ENCODE measurements at places on chromosomes 5 and 9.

GRCh38 chr5:53161876-53162275, 52.3 kb upstream of the MOCS2 start:
- no peak for DNase-seq

GRCh38 chr5:162037431-162037830, 30.1 kb upstream of the GABRG2 start:
- no peak for DNase-seq

DNA sequence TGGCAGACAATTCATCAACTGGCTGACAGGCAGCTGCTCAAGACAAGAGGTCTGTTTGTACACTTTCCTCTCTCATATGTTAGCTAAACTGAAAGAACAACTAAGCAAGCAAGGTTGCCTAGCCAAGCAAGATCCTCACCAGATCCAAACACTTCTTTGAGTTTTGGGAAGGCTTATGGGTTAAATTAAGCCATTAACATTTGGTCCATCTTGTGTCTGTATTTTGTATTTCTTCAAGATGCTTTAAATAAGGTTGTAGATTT, 170.4 kb upstream of the RAI14 start:
- no peak for DNase-seq

DNA sequence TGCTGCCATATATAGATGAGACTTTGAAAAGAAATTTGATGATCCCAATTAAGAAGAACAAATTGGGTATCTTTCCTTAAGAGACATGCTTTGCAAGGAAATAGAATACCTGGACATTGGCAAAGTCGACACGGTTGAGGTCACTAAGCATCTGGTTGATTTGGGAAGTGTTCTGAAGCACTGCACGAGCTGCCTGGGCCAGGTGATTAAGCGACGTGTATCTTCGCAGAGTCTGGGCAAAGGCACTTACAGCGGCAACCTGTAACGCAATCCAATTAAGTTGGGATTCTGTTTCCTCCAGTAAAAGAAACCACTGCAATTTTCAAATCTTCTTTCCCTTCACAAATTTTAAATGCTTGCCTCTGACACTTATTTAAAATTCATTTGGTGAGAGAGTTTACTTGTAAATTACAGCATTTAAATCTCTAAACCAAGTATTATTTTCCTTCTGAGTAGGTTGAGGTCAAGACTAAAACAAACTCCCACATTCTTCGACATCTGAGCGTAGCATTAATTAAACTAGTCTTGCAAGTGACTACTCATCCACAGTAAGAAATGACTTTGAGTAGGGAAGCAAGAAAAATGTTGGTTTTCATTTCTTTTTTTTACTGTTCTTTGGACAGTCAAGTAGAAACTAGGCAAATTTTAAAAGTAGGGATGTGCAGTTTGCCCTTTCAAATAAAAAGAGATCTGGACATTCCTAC, 262.8 kb downstream of the RFX3 start:
- no peak for DNase-seq

DNA sequence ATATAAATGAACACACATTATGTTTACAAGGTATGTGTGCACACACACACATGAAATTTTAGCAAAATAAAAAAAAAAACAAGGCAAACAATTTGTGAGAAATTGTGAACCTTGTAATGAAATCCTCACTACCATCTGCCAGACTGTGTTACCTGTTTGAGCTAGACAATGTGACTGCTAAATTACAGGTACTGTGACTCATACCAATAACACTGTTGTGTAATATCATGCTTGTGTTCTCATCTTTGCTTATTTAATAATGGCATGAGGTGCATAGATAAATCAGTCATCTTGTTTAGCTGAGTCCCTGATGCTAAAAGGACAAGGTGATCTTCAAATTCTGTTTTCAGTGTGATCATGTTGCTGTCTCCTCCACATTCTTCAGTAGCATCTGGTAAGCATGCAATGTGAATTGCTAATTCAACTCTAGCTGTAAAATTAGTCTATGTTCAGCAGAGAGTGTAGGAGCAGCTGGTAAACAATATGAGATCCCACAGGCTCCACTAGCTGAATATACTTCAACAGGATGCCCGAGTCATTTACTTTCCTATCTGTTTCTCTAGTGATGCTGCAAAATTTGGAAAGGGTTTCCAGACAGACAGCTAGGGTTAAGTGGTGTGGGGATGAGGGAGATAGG, 966.3 kb upstream of the C9orf72 start:
- DNase-seq = no peak

- DNase-seq = no peak
Measured at GRCh38 chr5:22372376-22372775, 480.8 kb downstream of the CDH12 start.

DNA sequence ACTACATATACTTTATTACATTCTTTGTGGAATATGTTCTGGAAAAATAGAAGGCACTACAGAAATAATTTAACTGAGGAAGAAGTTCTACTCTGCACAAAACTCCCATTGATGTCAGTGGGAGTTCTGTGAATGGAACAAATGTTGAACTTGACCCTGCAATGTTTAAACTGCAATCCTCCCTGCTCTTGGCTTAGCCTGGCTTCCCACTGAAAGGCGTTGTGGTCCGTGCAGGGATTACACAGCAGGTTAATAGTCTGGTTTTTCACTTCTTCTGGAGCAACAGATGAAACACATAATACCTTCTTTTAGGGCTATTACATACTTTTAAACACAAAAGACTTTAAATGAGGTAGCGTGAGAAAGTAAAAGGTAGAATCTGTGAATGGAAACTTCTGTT, 12.9 kb upstream of the ERBIN start:
- no peak for DNase-seq

GRCh38 chr5:137264041-137264440, 235.1 kb downstream of the SPOCK1 start:
- no peak for DNase-seq
